ENCODE measurements at places on chromosomes 3 and 15.

DNA sequence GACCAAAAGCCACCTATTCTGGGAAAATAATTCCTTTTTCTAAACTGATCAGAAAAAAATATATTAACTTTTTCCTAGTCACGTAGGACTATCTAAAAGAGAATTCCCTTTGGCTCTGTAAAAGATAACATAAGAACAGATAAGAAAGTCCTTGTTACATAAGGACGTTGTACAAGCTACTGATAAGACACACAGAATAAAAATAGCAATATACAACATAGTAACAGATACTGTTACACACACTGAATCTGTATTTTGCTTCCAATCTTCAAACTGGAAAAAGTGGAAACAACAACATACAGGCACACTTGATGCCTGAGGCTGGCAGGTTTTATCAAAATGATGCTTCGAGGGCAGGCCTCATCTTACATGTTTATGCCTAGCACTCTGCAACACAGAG is 59.8 kb downstream of the SNX4 start:
- DNase-seq, result no peak

DNA sequence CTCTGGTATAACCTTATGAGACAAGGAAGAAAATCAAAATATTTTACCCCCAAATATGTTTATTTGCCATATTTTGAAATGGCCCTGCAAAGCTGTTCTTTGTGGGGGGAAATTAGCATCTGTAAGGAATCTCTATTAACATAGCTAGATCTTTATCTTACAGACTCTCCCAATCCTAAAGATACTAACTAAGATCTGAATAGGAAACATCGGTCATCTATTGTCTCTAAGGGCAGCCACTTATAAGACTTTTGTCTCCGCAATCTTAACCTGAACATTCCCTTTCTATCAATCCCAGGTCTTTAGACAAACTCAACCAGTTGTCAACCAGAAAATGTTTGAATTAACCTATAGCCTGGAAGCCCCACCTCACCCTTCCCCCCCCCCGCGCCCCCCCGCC is 21.2 kb downstream of the UMPS start:
- DNase-seq, result no peak

DNA sequence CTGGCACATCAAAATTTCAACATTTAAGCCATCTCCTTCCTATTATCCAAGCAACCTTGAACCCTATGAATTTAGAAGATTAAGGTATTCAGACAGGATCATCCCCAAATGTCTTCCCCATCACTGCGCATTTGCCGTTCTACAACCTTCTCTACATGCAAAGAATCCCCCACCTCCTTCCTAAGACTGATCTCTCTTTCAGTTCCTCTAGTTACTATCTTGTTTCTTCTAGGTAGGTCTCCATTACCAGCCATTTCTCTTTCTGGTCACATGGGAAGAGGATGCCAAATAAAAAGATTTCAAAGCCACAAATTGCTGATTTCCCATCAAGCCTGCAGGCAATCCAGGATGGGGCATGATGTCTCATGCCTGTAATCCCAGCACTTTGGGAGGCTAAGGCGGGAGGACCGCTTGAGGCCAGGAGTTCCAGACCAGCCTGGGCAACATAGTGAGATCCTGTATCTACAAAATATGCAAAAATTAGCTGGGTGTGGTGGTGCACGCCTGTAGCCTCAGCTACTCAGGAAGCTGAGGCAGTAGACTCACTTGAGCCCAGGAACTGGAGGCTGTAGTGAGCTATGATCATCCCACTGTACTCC is 29.7 kb upstream of the MTMR10 start:
- no peak for DNase-seq

- DNase-seq, result no peak
Measured at GRCh38 chr15:46442184-46442583, 807.4 kb downstream of the SQOR start.

- DNase-seq, result no peak
Measured at GRCh38 chr3:115598216-115598615, 25.1 kb upstream of the GAP43 start.

- no peak for DNase-seq
Measured at GRCh38 chr3:134869153-134869726, 74.2 kb downstream of the EPHB1 start.

GRCh38 chr15:88710027-88710715 is 71.4 kb downstream of the ISG20 start:
- no peak for DNase-seq

DNA sequence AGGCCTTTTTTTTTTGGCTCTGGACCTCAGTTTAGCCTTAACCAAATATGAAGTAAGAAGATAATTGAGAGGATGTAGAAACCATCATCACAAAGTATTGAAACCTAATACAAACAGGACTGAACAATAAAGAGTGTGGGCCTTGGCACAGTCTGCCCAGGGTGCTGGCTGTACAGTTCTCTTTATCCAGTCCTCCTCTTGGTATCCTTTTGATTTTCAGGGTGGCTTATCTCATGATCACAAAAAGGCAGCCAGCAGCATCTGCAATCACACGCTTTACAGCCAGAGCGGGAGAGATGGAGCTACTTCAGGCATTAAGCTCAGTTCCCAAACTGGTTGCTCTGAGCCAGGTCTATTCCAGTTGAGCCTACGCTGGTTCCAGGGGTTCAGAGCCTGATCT is 239.7 kb downstream of the RPLP1 start:
- DNase-seq, result no peak

- no peak for DNase-seq
Measured at GRCh38 chr3:87203809-87204208, 23.3 kb upstream of the CHMP2B start.

DNA sequence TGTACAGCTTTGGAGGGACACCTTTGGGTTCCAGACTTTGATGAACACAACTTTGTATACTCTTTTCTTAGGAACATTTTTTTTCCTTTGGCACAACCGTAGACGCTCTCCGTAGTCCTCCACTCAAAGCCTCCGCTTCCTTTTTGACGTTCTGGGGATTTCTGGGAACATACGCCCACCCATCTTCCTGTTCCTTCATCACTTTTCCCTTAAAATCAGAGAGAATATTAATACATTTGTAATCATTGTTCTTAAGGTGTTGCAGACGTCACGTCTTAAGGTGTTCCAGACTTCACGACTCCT is 405 bp upstream of the SPG21 start:
- DNase-seq, result no peak

- DNase-seq, result no peak
Measured at GRCh38 chr3:150036780-150037179, 66.1 kb upstream of the PFN2 start.

- DNase-seq, result no peak
Measured at GRCh38 chr3:124767264-124767663, 37.0 kb downstream of the UMPS start.

DNA sequence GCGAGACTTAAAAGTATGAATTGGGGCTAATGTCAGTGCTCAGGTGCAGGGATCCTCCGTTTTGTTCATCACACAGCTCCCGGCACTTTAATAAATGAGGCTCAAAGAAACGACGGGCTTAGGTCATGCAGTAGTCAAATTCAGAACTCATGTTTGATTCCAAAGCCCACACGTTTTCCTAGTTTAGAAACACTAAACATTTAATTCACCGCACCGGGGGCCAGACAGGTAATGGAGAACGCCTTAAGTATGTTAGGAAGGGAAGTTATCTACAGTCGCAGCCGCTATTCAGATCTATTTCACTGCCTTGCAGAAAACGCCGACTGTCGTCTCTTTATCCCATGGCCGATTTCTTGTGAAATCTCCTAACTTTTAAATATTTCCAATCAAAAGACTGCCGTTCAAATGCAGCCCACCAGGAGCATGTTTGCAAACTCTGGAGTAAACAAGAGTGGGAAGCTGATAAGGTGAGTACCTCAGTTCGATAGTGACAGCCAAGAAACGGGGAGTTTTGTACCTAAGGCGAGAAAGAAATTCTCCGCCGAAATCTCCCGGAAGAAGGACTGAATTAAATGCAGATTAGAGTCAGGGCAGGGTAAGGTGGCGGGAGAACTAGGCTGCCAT is 569 bp downstream of the HIGD2B start:
- DNase-seq, result no peak

DNA sequence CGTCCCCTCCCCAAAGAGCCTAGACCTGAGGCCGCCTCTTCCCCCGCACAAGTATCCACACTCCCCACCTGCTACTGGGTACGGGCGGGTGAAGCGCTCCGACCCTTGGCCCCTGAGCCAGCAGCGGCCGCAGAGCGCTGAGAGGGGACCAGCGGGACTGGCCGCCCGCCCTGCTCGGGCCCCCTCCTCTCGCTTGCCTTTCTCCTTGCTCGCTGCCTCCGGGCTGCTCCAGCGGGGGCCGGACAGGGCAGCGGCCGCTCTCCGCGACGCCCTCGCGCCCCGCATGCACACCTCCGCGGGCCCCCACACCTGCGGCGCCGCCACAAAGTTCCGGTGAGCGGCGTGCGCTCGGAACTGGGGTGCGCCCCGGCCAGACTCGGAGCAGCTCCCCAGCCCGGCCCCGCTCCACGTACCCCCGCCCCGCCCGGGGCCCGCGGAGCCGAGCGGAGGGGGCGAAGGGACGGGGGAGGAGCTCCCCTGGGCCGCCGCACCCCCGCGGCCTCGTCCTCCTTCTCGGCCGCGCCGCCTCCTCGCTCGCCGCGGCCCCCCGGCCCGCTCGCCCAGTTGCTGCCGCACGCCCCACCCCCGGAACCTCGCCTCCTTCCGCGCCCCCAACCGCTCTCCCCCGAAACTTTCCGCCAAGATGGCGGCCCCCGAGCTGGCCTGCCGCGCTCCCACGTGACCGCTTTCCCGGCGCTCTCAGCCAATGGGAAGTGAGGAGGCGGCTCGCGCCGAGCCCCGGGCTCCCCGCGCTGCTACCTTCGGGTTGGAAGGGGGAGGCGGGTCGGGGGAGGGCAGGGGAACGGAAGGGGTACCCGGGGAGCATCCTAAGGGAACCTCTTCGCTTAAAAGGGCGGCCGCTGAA is 704 bp downstream of the DLG1 start:
- peak; percentile 78 for DNase-seq

DNA sequence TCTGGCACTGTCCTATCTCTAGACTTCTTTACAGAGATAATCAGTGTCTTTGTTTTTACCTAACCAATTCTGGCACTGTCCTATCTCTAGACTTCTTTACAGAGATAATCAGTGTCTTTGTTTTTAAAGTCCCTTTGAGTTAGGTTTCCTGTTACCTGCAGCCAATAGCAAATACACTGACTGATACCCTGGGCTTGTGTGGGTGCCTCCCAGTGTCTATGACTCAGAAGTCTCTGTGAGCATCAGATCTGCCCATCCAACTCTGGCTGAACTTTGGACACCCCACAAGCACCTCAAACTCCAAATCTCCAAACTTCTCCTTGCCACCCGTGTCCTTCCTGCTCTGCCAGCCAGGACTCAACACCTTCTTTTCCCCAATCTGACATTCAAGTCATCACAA is 30.4 kb downstream of the SLC41A3 start:
- no peak for DNase-seq

- DNase-seq, result no peak
Measured at GRCh38 chr3:58544541-58544940, 7.6 kb upstream of the ACOX2 start.

DNA sequence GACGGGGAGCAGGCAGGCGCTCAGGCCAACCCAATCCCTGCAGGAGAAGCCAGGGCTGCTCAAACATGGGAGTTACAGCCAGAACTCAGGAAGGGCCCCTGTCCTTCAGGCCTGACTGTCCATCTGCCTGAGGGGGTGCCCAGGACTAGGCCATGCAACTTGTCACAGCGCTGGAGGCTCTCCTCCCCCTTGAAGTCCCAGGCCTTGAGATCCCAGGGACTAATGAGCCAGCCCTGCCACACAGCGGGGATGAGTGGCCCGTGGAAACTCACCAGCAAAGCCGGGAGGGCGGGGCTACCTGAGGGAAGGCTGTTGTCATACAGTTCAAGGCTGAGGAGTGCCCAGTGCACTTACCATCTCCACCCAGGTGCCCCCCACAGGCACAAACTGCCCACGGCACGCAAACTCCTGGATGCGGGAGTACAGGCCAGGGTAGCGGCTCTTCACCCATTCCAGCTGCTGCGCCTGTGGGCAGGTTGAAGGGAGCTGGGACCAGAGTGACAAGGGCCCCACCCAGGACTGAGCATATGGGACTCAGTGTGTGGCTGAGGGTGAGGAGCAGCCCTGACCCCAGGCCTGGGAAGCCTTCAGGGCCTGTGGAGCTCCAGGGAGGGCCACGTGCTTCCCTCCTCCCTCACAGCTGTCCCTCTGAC is 6.3 kb downstream of the MAN2C1 start:
- no peak for DNase-seq

- no peak for DNase-seq
Measured at GRCh38 chr3:9765865-9766264, 3.9 kb downstream of the CAMK1 start.

- no peak for DNase-seq
Measured at GRCh38 chr3:105359098-105359762, 7.5 kb upstream of the ALCAM start.

GRCh38 chr3:58154626-58155449 is 55.9 kb downstream of the DNASE1L3 start:
- no peak for DNase-seq

DNA sequence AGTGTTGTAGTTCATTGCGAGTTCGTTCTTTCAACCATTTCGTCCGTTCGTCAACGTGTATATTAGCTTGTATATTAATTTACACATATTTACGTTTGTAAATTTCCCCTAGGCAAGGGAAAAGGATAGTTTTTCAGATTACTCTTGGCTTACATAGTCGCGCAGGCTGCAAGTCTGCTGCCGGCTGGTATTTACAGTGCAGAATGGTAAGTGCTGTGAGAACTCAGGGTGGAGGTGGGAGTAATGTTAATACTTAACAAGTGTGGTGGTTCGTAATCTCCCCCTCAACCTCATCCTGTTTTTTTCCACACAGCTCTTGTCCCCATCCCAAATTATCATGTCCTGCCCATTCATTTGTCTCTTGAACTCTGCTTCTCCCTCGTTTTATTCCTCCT is 766 bp downstream of the FAM98B start:
- DNase-seq, result no peak

DNA sequence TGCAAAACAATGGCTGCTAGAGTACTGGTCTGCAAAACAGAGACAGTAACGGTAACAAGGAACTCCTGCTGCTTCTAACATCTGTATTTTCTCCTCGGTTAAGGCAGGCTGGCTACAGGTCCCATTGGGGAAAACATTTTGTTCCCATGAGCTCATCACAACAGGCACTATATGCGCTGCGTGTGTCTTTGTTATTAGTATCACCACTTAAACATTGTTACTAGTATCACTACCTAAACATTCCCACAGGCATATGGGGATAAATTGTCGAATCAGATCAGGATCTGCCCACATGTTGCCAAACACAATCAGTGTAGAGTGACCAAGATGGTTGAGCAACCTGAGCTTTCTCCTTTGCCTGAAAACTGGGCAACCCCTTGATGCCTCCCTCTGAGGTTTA is 77.2 kb downstream of the TOP2B start:
- DNase-seq, result no peak

All from stimulated activated CD8-positive, alpha-beta memory T cell treated with anti-CD3 and anti-CD28 coated beads, Interleukin-7, amount 100 ng/mL, for 1 hour (primary cell).